Anterior cingulate cortex (tissue), 58 donors: ENCODE measurements at places on chromosomes 16 and 17.

- DNase-seq: peak; percentile 94
Observed at GRCh38 chr17:8153957-8154607, 1.9 kb upstream of the PER1 start.

GRCh38 chr17:75228305-75228704 is 22.8 kb downstream of the NUP85 start:
- DNase-seq: no peak

GRCh38 chr16:4488499-4488967 is 12.3 kb downstream of the HMOX2 start:
- no peak for DNase-seq

- DNase-seq: no peak
Observed at GRCh38 chr16:89024546-89025060, 47.6 kb upstream of the CBFA2T3 start.

- DNase-seq: no peak
Observed at GRCh38 chr16:27127308-27127707, 60.6 kb downstream of the C16orf82 start.

DNA sequence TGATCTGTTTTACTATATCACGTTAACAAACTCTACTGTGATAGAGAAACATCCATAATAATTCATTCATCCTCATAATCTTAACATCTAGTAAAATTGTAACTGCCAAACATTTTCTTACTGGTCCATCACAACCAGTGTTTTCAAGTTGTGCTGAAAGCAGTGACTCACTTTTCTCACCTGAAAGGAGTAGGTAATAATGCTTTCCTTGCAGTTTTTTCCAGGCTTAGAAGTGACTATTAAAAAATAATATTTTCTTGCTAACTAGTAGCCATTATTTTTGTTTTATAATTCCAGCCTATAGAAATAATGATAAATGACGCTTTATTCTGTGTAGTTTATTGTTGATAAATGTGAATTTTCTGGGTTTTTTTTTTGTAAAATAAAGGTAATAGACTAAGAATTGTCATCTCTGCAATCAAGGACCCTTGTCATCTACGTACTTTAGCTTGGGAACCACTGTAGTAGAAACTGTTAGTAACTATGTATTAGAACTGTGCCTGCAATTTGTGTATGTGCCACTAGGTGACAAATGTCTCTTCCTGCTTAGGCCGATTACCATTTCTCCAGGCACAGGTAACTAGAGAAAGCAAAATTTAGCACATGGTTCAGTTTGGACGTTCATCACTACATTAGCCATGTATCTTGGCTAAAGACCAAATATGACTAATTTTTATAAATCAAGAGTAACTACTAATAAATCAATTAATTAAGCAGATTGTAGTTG is 409.4 kb upstream of the ERCC4 start:
- DNase-seq: no peak

DNA sequence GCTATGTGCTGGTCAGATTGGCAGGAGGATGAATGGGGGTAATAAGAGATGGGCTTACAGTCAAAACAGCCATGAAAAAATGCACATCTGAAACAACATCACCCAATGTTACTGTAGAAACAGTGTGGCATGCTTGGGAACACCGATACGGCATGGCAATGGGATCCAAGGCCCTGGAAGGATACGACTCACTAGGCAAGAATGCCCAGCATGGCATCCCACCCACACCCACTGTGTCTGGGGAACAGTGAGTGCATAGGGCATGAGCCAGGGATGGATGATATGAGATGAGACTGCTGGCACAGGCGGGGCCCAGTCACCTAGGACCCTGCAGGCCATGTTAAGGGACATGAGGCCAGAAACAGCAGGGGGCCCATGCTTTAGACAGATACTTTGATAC is 11.5 kb downstream of the TRIM25 start:
- no peak for DNase-seq

GRCh38 chr16:75593825-75594820 is 27.9 kb downstream of the GABARAPL2 start:
- DNase-seq: no peak

- DNase-seq: no peak
Observed at GRCh38 chr17:63988127-63988478, 10.0 kb upstream of the PRR29 start.

GRCh38 chr16:48904333-48904732 is 294.4 kb upstream of the N4BP1 start:
- DNase-seq: no peak

GRCh38 chr17:8580952-8581658 is 49.4 kb downstream of the MYH10 start:
- no peak for DNase-seq

GRCh38 chr17:40104594-40105486 is 4.5 kb upstream of the NR1D1 start:
- DNase-seq: no peak

DNA sequence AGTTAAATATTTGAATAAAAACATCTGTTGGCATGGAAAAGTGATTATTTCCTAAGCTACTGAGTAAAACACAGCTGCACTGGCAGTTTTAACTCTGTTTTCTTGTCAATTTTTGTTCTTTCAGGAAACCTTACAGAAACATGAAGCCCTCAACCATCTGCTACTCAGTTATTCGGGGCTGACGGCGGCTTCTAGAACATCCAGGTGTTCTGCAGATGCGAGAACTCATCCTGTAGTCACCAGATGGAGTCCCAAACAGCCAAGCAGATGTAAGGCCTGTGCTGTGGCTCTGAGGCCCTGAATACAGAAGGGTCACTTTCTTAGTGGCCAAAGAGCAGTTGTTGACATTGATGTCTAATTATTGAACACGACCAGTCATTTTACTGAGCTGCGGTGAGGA is 15.5 kb downstream of the ARSG start:
- no peak for DNase-seq

- no peak for DNase-seq
Observed at GRCh38 chr16:54648575-54648974, 282.1 kb upstream of the IRX5 start.

- no peak for DNase-seq
Observed at GRCh38 chr16:4309833-4310266, 6.0 kb upstream of the GLIS2 start.

DNA sequence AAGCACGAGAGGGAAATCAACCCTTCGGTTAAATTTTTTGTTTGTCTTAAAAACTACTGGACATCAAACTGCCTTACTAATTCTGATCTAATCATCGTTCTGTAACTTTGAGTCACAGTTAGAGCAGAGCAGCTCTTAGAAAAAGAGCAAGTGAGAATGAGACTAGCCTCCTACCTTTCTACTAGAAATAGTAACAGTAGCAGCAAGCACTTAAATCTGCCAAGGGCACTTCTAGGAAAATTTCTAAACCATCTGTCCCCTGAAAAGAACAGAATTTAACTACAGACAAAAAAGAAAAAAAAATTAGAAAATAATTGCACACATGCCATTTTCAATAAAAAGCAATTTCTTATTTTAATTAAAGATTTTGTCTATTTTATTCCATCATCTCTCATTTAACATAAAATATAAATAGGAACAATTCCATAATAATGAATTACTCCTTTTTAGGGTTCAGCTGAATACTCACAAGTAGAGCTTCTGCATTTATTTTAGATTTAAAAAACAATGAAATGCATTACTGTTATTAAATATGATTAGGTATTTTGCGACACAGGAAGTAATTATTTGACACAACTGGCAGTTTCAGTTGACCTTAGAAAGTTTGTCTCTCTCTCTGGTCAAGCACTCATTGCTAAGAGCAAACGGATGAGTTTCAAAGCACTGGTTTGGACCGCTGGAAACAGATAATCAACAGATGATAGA is 250.8 kb upstream of the SOX9 start:
- DNase-seq: no peak

GRCh38 chr17:80766290-80766855 is 221.7 kb downstream of the RPTOR start:
- DNase-seq: no peak

- no peak for DNase-seq
Observed at GRCh38 chr17:48457080-48457836, 27.2 kb upstream of the SKAP1 start.

- no peak for DNase-seq
Observed at GRCh38 chr17:31738067-31738466, 121.0 kb downstream of the COPRS start.

- DNase-seq: no peak
Observed at GRCh38 chr16:19939553-19939952, 54.9 kb upstream of the GPRC5B start.

- peak; percentile 54 for DNase-seq
Observed at GRCh38 chr17:75457047-75457654, 716 bp downstream of the TMEM94 start.

GRCh38 chr17:46028981-46029565 is 30.0 kb downstream of the STH start:
- DNase-seq: no peak

GRCh38 chr16:8634991-8635736 is 13.7 kb downstream of the METTL22 start:
- DNase-seq: no peak

- DNase-seq: no peak
Observed at GRCh38 chr16:81740169-81740568, 38.9 kb upstream of the PLCG2 start.

DNA sequence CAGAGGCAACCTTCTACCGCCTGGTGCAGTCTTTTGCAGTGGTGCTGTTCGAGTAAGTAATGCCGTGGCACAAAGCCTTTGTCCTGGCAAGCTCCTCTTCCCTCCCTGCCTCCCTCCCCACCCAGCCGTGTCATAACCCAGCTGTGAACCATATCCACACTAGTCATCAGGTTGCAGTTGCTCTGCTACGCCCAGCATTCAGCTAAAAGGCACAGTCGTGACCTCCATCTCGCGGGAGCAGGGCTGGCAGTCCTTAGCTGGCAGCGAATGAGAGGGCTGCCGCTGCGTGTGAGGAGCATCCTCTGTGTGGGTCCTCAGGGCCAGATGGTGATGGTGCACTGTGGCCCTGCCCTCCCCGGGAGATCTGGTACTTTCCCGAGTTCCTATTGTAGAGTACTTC is 39.3 kb downstream of the CIBAR2 start:
- no peak for DNase-seq

DNA sequence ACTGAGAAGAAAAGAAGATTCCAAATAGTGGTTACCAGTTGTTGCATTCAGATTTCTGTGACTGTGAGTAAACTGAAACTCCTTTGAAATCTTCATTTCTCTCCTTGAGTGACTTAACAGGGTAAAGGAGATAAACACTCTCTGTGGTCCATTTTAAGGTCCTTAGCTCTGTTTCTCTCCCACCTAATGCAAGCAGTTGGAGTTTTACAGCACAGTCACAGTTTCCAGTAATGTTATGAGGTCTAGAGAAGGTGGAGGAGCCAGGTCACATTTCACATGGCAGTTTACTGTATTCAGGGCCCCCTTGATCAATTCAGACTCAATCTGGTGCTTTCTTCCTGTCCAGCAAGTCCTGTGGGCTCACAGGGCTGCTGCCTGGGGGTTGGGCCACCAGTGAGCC is 32.2 kb upstream of the SLC12A3 start:
- DNase-seq: no peak

- no peak for DNase-seq
Observed at GRCh38 chr17:33046361-33047255, 55.0 kb downstream of the SPACA3 start.

DNA sequence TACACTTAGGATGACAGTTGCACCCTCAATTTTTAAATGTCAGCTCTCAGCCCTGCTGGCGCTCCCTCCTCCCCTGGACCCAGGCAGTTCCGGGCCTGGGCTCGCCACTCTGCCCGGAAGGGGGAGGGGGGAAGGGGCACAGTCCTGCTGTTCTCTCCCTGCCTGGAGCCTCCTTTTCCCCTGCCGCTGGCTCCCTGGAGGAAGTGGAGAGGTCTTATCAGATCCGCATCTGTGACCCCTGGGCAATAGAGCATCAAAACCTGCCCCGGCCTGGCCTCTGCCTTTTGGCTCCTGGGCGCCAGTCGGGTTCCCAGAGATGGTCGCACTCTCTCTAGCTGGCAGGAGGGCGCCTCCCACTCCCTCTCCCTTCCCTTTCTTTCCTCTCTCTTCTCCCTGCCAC is 149.3 kb downstream of the IRF8 start:
- DNase-seq: no peak

- DNase-seq: no peak
Observed at GRCh38 chr16:72458035-72458434, 286.1 kb upstream of the PMFBP1 start.

- no peak for DNase-seq
Observed at GRCh38 chr17:74002241-74002640, 201.2 kb upstream of the RPL38 start.

DNA sequence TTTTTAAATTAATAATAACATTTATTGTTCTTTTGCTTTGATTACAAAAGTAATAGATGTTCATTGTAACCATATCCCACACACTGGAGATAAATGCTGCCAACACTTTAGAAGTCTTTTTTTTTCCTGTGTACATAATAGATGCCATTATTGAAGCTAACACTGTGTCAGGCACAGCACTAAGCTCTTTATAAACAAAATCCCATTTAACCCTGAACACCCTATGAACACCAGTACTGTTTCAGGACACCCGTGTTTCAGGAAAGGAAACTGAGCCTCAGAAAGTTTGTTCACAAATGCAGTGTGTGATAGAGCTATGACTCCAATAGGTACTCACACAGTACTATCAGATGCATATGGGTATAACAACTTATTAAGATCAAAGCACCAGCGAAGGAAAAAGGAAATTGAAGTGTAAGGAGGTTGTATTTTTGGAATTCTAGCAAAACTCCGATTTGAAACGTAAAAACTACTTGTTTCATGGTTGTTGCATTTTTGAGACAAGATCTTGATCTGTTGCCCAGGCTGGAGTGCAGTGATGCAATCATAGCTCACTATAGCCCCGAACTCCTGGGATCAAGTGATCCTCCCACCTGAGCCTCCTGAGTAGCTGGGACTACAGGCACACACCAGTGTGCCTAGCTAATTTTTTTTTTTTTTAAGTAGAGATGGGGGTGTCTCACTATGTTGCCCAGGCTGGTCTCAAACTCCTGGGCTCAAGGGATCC is 2.0 kb upstream of the KIFC3 start:
- no peak for DNase-seq

- peak; percentile 52 for DNase-seq
Observed at GRCh38 chr17:72576289-72576759, 455.5 kb downstream of the SOX9 start.

DNA sequence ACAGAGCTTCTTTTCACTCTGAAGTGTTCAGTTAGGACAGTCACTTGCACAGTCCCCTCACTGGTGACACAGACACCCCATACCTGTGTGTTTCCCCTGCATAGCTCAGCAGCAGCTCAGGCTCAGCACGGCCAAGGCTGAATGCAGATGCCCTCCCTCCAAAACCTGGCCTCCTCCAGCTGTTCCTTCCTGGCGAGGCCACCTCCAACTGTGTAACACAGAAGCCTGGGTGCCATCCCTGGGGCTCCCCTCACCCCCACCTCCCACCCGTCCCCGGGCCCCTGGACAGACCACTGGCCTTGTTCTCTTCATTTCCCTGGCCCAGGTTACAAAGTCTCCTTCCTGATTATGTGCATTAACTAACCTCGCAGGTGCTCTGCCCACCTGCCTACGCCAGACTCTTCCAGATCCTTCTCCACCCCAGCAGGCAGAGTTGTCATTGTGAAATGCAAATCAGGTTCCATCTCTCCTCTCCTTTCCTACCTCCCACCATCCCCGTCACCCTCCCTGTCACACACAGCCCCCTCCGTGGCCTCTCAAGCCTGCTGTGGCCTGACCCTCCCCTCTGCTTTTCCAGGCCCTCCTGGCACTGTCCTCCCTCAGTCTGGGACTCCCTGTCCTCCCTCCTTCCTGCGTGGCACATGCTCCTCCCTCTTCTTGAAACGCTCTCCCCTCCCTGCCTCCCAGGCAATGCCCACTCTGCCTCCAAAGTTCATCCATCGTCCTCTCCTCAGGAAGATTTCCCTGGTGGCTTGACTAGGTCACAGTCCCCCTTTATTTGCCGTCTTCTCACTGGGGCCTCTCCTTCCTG is 26.4 kb downstream of the MLYCD start:
- DNase-seq: no peak
